Activated naive CD4-positive, alpha-beta T cell treated with anti-CD3 and anti-CD28 coated beads, Interleukin-2, amount 50 U/mL, for 16 hours (primary cell): ENCODE measurements at places on chromosomes 2 and 18.

GRCh38 chr2:159185401-159186130 is 100.9 kb downstream of the WDSUB1 start:
- DNase-seq = no peak

DNA sequence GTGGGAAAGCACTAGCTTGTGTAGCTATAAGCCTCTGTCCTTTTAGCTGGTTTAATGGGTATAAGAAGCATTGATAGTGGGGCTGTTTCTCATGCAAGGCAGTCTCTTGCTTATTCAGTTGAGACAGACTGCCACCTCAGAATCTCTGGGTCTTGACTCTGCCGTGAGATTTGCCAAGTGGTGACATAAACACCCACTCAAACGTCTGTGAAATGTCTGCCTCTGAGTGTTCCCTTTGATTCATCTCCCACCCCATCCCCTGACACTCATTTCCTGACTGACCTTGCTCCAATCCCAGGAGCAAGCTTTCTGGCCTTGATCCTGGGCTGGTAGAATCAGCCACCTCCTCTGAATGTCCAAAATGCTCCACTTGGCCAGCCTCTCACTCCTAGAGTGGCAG is 141.9 kb upstream of the RBMS1 start:
- DNase-seq = no peak

- DNase-seq = no peak
Measured at GRCh38 chr2:72913486-72914205, 3.7 kb upstream of the EMX1 start.

- DNase-seq = no peak
Measured at GRCh38 chr18:60090170-60090569, 190.4 kb downstream of the PMAIP1 start.

DNA sequence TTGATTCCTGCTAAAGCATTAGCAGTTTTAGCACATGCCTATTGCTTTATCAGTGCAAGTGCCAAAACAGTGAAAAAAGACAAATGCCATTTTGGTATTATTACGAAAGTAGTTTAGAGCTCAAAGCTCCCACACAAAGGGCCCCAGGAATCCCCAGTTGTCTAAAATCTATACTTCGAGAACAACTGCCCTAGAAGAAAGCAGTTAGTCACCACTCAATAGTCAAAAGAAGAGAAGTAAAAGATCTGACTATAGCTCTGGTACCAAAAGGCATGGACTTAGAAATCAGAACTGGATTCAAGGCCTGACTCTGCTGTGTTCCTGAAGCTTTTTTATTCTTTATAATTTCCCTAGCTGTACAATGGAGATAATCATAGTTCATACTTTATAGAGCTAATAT is 21.8 kb downstream of the SCN3A start:
- DNase-seq = no peak

DNA sequence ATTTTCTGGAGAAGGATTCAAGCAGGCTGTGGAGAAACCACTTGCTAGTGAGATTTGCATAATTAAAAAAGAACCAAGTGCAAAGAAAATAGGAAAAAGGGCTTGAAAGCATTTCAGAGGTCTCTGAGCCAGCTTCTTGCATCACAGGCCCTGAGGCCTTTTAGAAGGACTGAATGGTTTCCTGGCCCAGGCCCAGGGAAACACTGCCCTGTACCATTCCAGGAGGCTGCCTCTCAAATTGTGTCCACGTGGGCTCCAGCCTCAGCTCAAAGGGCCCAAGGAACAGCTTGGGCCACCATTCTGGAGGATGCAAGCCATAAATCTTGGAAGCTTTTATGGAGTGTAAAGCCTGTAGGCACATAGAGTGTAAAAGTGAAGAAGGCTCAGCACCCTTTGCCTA is 523.3 kb upstream of the VRK2 start:
- no peak for DNase-seq

DNA sequence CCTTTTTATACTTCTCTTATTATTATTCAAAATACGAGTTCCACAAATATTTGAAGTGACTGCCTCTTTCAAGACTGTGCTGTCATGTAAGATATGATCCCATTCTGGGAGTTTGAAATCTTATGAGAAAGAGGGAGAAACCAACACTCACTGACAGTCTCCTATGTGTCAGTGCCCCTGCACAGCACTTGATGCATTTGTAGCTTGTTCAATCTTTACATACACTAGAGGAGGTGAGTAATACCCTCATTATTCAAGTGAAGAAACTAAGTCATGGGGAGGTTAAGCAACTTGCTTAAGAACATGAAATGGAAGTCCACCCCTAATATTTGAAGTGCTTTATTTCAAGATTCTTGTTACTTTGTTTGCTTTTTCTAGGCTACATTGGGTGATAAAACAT is 459.5 kb upstream of the FANCL start:
- DNase-seq = no peak

GRCh38 chr2:39497082-39497801 is 60.2 kb upstream of the MAP4K3 start:
- no peak for DNase-seq

DNA sequence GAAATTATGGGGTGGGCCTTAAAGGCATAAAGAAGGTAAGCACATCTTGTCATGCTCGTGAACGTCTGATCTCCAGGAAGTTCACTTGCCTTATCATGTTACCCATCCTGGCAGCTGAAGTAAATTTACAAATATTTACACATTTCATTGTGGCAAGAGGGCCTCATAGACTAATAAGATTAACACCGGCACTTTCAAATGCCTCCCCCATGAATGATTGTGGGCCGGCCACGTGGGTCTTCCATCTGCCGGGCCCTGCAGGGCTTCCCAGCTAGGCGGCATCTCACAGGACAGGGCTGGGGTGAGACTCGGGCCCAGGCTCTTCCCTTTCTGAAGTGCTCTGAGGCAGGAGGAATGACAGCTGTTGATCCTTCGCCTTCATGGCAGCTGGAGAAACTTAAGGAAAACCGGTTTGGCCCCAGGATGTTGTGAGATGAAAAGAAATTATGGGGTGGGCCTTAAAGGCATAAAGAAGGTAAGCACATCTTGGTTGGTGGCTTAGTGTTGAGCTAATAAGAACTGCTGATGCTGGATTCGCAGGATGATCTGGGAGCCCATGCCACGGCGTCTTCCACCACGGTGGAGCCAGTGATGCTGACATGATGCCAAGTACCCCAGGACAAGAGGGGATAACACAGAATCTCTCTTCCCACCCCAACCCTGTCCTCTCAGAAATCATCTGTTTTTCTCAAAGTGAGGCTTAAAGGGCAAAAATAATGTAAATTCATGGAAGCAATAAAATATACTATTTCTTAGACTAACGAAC is 176.3 kb downstream of the SEPTIN10 start:
- DNase-seq = no peak

- DNase-seq = no peak
Measured at GRCh38 chr2:84491256-84491655, 25.0 kb upstream of the DNAH6 start.

DNA sequence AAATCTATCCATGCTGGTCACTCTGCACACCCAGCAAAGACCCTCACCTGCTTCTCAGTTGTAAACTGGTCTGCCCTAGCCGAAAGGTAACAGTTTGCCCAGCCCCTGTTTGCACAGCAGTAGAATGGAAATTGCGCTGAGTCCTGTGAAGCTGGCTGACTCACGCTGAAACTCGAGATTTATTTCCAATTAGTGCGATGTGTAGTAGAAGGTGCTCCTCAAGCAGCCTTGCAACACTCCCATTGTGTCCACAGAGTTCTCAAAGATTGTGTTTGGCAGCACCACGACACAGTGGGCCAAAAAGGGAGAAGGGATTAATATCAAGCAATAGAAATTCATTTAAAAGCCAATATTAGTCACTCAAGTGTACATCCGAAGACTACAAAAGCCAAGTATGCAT is 21.7 kb upstream of the APCDD1 start:
- DNase-seq = no peak

DNA sequence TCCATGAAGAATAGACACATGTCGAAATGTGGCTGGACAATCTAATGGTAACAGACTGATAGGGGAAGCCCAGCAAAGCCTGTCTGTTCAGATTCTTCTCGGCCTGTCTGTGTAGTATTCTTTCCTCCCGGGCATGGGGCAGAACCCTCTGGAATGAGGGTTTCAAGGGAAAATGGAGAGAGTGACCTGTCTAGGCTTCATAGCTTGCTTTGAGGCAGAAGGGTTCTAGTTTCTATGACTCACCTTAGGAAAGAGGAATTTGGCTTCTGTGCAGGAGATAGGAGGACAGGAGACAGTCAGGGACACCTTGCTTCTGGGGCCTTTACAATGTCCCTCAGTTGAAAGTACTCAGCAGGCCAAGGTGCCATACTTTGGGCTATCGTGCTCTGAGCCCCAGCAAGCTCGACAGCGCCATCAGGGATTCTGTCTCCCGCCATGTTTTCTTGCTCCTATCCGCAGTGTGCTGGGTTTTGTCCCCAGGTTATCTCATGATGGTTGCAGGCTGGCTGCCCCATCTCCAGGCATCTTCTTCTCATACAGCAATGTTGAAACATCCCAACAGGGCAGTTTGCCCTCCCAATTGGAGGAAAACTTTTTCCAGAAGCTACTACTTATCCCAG is 74.7 kb upstream of the TLK1 start:
- DNase-seq = no peak

GRCh38 chr2:127094509-127095366 is 12.2 kb downstream of the BIN1 start:
- no peak for DNase-seq

DNA sequence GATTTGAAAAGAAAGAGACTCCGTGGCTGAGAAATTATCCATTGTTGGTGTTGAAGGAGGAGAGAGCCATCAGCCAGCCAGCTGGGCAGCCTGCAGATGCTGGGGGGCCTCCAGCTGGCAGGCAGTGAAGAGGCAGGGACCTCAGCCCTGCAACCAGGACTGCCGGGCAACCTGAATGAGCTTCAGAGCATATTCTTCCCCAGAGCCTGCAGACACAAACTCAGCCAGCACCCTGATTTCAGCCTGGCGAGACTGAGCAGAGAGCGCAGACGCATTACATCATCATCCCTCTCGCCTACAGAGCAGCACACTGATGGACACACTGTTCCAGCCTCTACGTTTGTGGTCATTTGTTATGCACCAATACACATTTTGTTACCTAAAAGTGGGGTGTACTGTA is 150.7 kb upstream of the RAB6C start:
- no peak for DNase-seq

GRCh38 chr2:127879899-127880298 is 5.9 kb downstream of the AMMECR1L start:
- no peak for DNase-seq

DNA sequence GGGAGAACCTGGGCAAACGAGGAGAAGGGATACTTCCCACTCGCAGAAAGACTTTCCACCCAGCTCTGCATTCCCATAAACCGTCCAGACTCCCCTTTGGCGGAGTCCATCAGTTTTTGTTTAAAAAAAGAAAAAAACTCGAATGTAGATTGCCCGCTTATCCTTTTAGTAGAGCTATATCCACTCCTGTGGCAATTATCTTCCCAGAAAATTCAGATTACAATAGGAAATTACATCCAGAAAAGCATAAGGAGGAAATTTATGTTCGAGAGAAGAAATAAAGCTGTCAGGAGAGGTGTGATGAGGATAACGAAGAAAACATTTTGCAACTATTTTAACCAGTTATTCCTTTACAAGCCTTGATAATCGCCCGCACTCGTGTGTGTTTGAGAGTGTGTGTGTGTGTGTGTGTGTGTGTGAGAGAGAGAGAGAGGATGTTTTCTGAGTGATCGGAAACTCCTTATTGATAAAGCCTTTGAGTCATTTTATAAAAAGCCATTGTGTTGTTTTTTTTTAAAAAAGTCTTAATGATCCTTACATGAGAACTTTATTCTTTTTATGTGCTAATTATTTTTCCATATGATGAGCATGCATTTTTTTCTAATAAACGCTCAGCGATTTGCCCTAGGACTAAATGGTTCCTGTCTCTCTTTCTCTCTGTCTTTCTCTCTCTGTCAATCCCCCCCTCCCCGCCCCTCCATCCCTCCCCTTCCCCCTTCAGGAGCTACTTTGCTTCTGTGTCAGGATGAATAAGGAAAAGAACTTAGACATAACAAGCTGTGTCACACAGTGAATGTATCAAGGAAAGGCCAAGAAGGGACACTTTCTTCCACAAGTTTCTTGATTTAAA is 1.1 kb upstream of the PPP3R1 start:
- DNase-seq = peak; percentile 35

- no peak for DNase-seq
Measured at GRCh38 chr2:196160101-196160500, 11.3 kb downstream of the STK17B start.

DNA sequence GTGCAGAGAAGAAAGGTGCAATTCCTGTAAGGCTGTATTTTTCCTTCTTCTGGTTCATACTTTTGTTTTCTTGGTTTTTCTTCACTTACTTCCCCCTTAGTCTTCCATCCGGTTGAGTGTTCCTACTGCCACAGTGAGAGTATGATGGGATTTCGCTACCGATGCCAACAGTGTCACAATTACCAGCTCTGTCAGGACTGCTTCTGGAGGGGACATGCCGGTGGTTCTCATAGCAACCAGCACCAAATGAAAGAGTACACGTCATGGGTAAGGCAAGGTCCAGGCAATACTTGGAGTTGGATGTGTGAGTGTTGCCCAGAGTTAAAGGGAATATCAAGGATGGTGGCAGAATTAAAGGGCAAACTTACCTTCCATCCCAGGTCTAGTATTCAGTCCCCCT is 108.0 kb downstream of the DTNA start:
- no peak for DNase-seq

DNA sequence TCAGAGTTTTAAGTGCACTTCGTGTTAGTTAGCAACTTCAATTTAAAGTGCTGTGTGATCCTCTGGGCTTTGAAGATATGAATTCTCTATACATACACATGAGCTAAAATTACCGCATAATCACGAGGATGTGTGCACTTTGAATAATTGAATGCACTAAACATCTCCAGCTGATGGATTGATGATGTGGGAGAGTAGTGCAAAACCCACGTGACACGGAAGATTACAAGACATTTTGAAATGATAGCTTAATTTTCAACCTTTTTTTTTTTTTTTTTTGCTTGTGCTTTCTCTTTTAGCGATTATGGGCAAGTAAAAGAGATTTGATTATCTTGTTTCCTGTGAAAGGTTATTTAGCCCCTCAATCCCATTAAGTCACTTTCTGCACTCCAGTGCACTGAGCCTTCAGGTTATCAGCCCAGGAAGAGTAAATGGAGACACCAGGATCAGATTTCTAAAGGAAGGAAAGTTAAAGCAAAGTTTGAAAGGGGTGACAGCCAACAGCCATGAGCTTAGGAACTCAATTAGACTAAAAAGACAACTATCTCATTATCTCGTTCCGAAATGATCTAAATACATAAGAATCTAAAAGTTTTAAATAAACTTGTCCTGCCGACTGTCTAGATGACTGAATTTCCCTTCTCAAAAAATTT is 81.6 kb downstream of the CDK15 start:
- DNase-seq = no peak

GRCh38 chr2:217753460-217754200 is 249.2 kb downstream of the TNS1 start:
- no peak for DNase-seq

DNA sequence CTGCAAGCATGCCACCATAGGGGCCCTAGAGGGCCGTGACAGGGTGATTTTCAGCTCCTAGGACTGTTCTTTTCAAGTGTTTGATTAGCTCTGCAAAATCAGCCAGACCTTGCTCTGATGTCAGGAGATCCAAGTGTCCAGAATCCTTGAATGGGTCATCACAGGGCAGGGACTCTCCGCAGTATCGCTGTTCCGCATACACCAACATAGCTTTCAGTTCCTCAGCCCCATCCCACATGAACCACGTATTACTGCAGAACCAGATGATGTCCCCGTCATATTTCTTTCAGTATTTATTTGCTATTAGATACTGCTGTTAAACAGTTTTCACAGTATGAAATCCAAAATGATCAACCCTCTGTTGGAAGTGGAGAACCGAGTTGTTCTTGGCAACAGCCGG is 46.6 kb upstream of the RFX8 start:
- no peak for DNase-seq
